ENCODE measurements at places on chromosomes 11 and 22.

DNA sequence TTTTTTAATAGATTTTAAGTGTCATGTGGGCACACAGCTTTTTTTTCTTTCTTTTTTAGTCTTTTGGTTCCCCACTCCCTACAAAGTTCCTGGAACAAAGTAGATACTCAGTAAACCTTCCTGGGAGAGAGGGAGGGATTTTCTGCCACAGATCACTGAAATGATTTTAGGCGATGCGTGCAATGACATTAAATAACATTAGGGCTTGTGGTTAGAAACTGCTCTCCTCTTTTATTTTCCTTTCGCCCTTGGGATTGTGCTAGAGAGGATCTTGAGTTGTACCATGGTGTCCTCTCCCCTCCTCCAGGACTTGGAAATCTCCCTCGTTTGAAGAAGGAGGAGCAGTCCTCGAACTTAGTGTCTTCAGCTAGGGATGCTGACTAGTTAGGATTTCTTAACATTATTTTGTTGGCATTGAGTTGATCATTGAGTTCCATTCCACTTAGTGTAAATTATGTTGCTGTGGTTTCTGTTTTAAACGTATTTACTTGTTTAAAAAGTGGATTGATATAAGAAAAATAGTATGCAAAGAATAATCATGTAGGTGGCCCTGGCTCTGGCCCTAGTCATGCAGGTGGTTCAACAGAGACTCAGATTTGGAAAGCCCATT lies 88.4 kb downstream of the TRAF6 start:
- DNase-seq = no peak

- DNase-seq = no peak
These were observed 28.3 kb upstream of the MS4A6A start for GRCh38 chr11:60211206-60211605.

- no peak for DNase-seq
These were observed 38.5 kb downstream of the MED15 start for GRCh38 chr22:20545681-20546521.

- DNase-seq = no peak
These were observed 2.5 kb upstream of the ZDHHC8 start for GRCh38 chr22:20128902-20129746.

GRCh38 chr11:56714206-56714605 lies 15.3 kb downstream of the OR9G1 start:
- no peak for DNase-seq

GRCh38 chr22:31585161-31585859 lies 76.7 kb downstream of the PISD start:
- no peak for DNase-seq

- no peak for DNase-seq
These were observed 61.1 kb upstream of the BDNF start for GRCh38 chr11:27761356-27761755.

- no peak for DNase-seq
These were observed 119.3 kb downstream of the WNT11 start for GRCh38 chr11:76086743-76087635.

- no peak for DNase-seq
These were observed 346.1 kb upstream of the TENM4 start for GRCh38 chr11:79786961-79787360.

- DNase-seq = no peak
These were observed 7.9 kb downstream of the CTR9 start for GRCh38 chr11:10758957-10759356.

- DNase-seq = no peak
These were observed 156.4 kb downstream of the ATG16L2 start for GRCh38 chr11:72970557-72971118.

- no peak for DNase-seq
These were observed 41.4 kb upstream of the CREB3L1 start for GRCh38 chr11:46235777-46236688.

DNA sequence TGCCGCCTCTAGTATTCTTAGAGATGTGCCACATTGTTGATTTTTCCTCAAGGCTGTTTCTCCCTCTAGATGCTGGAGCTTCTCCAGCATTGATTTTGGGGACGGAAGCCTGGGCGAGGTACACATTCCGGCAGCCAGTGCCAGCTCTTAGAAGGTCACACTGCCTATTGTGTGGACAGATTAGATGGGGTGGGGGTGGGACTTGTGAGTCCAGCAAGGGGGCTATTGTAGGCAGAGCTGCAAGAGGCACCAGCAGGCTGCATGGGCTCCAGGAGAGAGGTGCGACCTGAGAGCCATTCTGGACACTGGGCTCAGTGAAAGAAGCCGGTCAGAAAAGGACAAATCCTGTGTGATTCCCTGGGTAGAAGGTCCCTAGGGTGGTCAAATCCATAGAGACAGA lies 12.4 kb downstream of the C11orf21 start:
- no peak for DNase-seq

- DNase-seq = no peak
These were observed 43.5 kb upstream of the ZC3H12C start for GRCh38 chr11:110049501-110050200.

DNA sequence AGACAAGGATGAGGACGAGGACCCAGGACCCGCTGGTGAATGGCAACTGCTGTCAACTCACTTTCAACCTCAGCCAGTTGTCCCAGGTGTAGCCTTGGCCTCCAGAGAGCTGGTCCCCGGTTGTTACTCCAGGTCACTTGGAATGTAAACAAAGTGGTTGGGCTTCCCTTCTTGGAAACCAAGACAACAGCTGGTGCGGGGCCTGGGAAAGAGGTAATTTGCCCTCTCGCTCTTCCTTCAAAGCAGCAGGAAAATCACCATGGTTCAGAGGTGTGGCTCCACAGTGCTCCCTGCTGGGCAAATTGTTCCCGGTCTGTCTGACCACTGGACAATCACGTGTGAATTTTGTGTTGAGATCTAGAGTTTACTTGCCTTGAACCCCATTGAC lies 15.0 kb downstream of the SLC1A2 start:
- DNase-seq = no peak

- no peak for DNase-seq
These were observed 6.5 kb downstream of the CSNK1E start for GRCh38 chr22:38310518-38311322.

- DNase-seq = no peak
These were observed 12.6 kb upstream of the IL18BP start for GRCh38 chr11:71986131-71986530.

- peak; percentile 11 for DNase-seq
These were observed 26.7 kb downstream of the RRP8 start for GRCh38 chr11:6576471-6577373.

DNA sequence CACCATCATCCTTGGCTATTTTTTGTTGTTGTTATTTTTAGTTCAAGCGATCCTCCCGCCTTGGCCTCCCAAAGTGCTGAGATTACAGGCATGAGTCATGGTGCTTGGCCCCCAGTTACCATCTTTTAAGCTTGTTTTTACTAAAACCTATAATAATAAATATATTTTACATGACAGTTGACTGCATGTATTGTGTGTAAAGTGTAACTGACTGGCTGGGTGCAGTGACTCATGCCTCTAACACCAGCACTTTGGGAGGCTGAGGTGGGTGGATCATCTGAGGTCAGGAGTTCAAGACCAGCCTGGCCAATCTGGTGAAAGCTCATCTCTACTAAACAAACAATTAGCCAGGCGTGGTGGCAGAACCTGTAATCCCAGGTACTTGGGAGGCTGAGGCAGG lies 386.2 kb downstream of the TENM4 start:
- DNase-seq = no peak

- no peak for DNase-seq
These were observed 24.5 kb downstream of the ASCC2 start for GRCh38 chr22:29813563-29813962.

DNA sequence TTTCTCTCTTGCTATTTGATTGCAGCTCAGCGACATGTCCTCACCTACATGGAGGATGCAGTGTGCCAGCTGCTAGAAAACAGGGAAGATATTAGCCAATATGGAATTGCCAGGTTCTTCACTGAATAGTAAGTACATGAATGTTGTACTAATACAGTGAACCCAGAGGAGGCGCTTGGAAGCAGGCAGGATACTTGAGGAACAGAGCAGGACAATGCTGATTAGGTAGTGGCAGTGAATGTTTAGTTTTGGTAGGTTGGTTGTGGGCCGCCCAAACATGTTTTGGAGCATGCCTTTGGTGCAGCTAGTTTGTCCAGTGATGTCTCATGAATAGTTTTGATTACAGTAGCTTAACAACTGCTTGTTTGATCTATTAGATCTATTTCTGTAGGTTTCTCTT lies 50.6 kb downstream of the CSTPP1 start:
- no peak for DNase-seq

- no peak for DNase-seq
These were observed 54.9 kb downstream of the MTNR1B start for GRCh38 chr11:93024369-93024768.

DNA sequence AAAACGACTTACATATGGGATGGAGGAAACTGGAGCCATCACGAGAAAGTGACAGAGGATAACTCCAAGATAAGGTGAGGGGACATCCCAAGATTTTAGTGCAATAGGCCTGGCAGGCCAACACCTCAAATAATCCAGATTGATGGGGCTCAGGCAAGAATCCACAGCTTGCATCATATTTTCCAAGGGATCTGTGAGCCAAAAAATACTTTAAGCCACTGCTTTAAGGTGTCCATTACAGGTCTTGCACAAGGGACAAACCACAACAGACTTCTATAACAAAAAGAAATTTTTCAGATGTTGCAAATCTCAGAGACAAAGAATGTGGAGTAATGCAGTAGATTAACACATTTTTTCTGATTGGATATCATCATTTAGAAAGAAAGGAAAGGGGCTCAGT lies 45.6 kb downstream of the DENND5A start:
- DNase-seq = no peak

GRCh38 chr11:36790526-36790925 lies 192.5 kb upstream of the RAG2 start:
- DNase-seq = no peak

DNA sequence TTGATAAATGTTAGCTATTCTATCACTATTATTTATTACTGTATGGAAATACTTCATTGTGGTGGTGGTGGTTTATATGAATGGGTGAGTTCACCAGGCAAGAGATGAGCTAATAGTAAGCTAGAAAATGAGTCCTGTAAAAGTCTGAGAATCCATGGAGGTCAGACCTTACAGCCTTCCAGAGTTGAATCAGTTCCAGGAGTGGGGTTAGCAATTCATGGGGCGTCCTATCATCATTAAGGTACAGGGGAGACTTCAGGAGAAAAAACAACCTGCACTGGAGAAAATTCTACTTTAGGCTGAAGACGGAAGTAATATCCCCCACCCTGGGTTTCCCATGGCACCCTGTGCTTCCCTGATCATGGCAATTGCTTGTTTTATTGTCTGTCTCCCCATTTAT lies 6.5 kb downstream of the SYT13 start:
- no peak for DNase-seq

GRCh38 chr11:61445516-61445915 lies 15.6 kb downstream of the SDHAF2 start:
- no peak for DNase-seq

GRCh38 chr11:4664183-4664582 lies 20.4 kb downstream of the OR51E1 start:
- no peak for DNase-seq

DNA sequence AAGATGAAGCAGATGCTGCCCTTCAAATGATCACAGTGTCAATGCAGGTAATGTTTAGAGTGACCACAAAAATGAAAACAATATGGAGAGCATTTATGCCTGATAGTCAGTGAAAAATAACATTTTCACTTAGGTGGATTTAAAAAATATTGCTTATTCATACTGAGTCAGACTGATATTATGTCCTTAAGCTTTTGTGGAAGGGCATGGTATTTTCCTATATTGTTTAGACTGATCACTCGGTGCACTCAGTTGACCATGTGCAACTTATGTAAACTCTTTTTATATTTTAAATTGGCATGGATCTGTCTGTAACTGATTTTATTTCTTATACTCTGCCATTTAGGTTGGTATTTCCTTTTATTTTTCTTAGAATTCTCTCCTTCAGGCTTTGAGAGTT lies 106.6 kb downstream of the DYNC2H1 start:
- no peak for DNase-seq

- no peak for DNase-seq
These were observed 963.8 kb upstream of the CNTN5 start for GRCh38 chr11:98056945-98057344.

DNA sequence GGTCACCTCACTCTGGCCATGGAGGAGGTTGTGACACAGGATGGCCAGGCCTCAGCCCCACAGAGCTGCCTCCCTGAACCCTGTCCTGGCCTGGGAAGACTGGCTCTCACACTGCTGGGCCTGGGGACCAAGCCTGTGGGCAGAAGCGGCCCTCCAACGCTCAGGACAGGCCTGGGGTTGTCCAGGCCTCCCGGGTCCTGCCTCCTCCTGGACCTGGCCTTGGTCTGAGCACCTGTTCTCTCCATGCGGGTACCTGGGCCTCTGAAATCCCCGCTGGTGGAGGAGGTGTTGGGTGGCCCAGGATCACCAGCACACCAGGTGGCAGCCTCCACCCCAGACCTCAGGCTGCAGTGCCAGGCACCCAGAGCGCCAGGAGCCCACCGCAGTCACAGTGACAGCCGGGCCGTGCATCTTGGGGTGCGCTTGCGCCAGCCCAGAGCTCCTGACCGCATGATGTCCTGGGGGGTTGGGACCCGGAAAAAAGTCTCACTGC lies 16.1 kb upstream of the PIM3 start:
- DNase-seq = no peak

- DNase-seq = no peak
These were observed 340.5 kb downstream of the BUD13 start for GRCh38 chr11:116432301-116432700.

DNA sequence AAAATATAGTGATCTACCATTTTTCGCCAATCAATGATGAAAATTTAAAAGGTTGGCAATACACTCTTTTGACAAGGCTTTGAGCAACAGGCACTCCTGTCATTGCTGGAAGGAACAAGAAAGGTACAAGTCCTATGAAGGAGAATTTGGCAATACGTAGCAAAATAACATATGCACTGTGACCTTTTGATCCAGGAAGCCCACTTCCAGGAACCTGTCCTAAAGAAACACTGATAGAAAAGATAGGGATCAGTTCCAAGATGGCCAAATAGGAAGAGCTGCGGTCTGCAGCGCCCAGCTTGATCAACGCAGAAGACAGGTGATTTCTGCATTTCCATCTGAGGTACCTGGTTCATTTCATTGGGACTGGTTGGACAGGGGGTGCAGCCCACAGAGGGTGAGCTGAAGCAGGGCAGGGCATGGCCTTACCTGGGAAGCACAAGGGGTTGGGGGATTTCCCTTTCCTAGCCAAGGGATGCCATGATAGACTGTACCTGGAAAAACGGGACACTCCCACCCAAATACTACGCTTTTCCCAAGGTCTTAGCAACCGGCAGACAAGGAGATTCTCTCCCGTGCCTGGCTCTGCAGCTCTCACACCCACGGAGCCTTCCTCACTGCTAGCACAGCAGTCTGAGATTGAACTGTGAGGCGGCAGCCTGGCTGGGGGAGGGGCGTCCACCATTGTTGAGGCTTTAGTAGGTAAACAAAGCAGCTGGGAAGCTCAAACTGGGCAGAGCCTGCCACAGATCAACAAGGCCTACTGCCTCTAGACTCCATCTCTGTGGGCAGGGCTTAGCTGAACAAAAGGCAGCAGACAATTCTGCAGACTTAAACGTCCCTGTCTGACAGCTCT lies 69.7 kb upstream of the GALNT18 start:
- DNase-seq = no peak

GRCh38 chr11:107025673-107026072 lies 7.4 kb upstream of the GUCY1A2 start:
- DNase-seq = no peak

GRCh38 chr11:19506816-19507486 lies 205.7 kb upstream of the NAV2 start:
- DNase-seq = no peak
